ENCODE measurements at places on chromosomes 5 and 9.

- DNase-seq: no peak
These were observed 8.3 kb upstream of the ZBTB34 start for GRCh38 chr9:126852086-126852688.

DNA sequence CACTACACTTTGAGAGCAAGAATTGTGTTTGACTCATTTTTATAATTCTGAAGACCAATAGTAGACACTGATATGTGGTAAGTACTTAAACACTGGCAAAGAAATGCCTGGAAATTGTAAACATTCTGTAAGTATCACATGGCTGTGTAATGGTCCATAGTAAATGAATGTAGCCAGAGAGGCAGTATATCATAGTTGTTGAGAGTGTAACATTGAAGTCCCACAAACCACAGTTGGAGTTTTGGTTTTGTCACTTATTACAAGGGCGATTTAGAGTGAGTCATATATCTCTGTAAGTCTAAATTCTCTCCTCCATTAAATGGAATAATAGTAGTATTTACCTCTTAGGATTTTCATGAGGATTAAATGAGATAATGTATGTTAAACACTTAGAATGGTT lies 181.1 kb upstream of the MEF2C start:
- DNase-seq: no peak

DNA sequence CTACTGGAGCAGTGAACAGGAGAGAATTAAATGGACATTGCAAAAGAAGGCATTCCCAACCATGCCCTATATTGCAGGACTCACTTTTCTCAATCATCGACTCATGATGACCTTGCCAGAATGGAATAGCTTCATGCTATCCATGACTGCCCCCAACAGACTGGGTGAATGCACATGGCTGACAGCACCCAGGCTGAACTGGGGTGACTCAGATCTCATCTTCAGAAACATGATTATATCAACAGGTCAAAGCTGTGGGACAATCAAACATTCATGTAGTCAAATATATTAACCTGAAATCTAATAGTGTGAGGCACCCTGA lies 34.7 kb upstream of the MIER3 start:
- no peak for DNase-seq

DNA sequence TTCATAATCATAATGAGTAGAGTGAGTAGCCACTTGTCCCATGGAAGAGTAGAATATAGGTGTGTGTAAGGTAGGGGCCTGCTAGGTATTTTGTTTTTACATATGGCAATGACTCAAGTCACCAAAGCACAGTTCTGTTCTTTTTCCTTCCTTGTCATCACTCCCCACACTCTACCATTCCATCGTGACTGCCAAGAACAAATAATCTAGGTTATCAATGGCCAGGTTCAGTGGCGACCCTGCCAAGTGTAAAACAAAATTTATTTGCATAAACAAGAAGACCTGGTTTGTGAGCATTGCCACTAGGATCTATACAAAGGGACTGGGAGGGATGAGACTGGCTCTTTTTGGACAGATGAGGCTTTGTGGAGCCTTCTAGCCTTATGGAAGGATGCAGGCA lies 55.2 kb upstream of the RANBP3L start:
- DNase-seq: no peak

GRCh38 chr9:131323629-131324028 lies 34.1 kb downstream of the PLPP7 start:
- no peak for DNase-seq

- DNase-seq: no peak
These were observed 103.7 kb downstream of the WNK2 start for GRCh38 chr9:93287593-93287992.

DNA sequence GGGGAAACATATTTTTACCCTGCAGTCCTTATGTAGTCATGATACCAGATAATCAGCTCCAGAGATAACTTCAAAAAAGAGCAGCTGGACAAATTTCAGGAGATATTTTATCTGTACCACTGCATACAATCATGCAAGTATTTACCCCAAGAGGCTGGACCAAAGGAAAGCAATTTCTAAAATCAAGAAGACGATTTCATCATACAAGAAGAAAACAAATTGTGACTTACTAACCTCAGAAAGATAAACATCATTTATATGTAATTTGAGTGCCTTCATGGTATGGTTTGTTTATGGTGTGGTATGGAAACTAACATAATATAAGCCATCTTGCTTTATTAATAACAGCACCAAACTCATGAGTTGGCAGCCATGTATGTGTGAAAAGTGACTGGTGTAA lies 603.6 kb downstream of the PSAT1 start:
- no peak for DNase-seq

- DNase-seq: no peak
These were observed 39.0 kb downstream of the FAM240B start for GRCh38 chr9:38680837-38681445.

- no peak for DNase-seq
These were observed 115.8 kb upstream of the LIFR start for GRCh38 chr5:38672059-38672788.

GRCh38 chr5:140575309-140575708 lies 10.7 kb downstream of the SLC35A4 start:
- peak; percentile 10 for DNase-seq

- peak; percentile 13 for DNase-seq
These were observed 7.3 kb downstream of the PRR7 start for GRCh38 chr5:177453852-177454396.

DNA sequence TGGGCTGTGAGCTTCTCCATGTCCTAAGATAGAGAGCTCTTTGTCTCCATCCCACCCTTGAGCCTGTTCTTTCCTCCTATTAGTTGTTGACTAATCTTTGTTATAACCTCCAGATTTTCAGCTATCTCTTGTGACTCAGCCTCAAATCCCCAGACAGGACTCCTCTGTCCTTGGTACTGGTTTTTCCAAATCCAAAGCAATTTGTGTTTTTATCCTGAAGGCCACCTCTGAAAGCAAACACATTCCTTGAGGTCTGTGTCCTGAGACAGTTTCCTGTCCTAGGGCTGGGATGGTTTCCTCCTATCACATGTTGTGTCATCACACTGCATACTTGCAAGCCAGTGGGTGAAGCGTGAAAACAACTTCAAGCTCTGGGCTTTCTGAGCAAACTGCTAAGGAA lies 8.5 kb downstream of the TNC start:
- no peak for DNase-seq

DNA sequence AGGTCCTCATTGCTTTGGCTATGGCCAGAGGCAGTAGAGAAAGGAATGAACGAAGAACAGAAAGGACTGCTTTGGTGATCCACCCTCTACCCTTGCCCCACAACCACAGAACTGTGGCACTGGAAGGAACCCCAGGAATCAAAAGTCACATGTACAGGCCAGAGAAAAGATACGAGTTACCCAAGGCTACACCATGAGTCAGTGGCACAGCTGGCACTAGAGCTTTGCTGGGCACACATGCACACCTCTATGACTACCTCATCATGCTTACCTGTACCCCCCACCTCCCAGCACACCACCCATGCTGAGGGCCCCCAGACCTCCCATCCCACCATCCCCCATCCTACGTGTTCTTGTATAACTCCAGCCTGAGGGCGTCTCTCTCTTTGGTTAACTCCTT lies 13.1 kb downstream of the GOLGA2 start:
- no peak for DNase-seq

DNA sequence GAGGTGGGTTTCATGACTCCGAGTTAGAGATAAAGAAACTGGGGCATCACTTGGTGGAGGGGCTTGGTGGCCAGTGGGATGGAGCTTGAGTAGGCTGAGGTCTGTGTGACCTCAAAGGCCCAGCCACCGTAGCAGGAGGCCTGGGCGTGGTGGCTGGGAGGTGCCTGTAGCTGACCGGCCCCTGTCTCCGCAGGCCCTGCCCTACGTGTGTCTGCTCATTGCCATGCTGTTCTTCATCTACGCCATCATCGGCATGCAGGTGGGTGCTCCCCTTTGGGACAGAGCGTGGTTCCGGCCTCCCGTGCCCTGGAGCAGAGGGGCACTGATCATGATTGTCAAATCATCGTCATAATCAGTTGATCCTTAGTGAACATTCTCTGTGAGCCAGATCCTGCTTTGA lies 196.2 kb downstream of the CACNA1B start:
- DNase-seq: no peak

DNA sequence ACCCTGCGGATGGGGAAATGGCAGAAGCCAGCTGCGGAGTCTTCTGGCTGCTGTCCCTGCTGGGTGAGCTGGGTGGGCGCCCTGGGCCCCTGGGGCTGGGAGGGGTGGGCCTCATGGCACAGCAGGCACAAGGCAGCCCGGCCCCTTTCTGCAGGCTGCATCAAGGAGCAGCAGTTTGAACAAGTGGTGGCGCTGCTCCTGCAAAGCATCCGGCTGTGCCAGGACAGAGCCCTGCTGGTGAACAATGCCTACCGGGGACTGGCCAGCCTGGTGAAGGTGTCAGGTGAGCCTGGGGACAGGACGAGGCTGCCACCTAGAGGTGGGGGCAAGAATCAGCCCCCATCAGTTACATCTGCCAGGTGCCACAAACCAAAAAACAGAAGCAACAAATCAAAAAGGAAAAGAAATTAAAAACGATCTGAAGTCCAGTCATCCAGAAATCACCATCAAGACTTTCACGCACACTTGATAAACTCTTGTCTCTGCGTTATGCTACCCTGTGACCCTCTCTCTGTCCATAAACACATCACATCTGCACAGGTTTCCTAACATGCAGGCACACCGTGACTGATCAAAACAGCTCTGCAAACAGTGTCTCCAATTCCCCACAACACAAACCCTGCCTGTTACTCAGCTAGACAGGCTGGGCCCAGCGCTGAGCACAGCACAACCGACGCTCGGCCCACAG lies 13.9 kb downstream of the REXO4 start:
- DNase-seq: peak; percentile 3

GRCh38 chr9:29793970-29794369 lies 2220.7 kb upstream of the C9orf72 start:
- DNase-seq: no peak

- no peak for DNase-seq
These were observed 8.9 kb upstream of the DBN1 start for GRCh38 chr5:177482359-177482795.

DNA sequence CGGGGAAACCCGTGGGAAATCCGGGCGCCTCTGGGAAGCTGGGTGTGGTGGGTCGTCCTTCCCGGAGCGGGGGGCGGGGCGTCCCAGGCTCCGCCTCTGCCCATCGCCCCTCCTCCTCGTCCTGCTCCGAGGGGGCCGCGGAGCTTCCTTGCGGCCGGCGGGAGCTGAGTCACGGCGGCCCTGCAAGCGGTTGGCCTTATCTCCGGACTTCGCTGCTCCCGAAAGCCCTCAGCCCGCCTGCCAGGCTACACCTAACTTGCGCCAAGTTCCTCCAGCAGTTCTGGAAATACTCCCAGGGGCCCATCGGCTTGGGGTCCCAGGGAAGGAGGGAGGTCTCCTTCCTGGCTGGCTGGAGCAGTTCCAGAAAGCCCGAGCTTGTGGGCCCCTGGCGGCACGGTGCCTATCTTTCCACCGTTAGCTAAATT lies 54.1 kb upstream of the CDKN2AIPNL start:
- peak; percentile 50 for DNase-seq

Data from bone marrow (tissue), 2 donors.